Stimulated activated CD8-positive, alpha-beta memory T cell treated with anti-CD3 and anti-CD28 coated beads, Interleukin-7, amount 100 ng/mL, for 48 hours (primary cell): ENCODE measurements at places on chromosomes 13 and 19.

DNA sequence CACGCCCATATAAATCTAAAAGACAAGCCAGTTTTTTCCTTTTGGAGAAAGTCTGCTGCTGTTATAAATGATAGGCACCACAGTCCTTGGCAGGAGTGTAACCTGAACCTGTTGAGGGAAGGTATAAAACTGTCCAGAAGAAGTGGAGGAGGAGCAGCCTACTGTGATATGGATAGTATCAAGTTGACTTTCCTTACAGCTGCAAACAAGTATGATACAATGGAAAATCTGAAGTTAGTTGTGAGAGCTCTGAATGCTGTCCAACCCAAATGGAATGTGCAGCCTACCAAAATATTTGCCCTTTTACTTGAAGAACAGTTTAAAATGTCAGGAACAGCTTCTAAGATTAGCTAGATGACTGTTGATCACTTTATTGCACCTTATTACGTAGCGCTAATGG is 399.6 kb downstream of the FGF14 start:
- DNase-seq = no peak

DNA sequence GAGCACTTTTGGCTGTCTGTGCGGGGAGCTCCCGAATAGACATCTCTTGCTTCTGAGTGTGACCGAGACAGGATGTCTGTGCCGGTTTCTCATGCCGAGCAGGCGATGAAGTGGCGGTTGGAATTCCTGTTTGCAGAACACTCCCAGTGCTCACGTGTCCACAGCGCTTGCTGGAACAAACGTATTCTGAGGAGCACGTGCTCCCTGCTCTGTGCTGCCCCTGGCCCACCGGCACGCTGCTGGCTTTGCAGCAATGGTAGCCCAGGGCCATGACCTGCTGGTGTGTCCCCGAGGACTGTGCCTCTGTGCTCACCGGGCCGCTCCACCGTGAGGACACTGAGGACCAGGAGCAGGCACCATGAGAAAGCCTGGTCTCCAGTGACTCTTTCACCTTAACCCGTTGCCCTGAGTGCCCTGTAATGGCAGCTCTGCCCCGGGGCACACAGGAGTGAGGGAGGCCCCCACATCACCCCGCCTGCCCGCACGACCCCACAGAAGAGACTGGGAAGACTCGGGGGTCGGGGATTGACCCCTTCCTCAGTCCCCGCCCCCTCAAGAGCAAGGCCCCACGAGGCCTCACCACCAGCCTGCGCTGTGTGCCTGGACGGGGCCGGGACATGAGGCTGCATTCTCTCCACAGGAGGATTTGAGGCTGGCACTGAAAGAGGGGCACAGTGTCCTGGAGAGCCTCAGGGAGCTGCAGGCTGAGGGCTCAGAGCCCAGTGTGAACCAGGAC is 40.0 kb upstream of the F7 start:
- no peak for DNase-seq

GRCh38 chr13:90800082-90800746 is 547.3 kb upstream of the MIR17HG start:
- no peak for DNase-seq

DNA sequence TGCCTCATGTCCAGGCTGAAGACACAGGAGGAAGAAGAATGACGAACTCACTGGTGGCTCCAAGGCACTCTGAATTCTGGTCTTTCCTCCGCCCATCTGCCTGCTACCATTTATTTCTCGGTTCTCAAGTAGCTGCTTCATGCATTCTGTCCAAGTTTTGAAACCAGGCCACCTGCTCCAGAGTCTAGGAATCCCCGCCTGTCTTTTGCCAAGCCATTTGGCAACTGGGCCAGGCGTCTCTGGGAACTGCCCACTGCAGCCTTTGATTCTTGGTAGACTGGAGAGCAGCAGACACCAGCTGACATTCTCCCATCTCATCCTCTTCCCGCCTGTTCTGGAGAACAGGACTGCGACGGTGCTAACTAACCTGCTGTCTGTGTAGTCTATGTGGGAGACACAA is 10.8 kb downstream of the SLC35E1 start:
- DNase-seq = no peak

- no peak for DNase-seq
These were observed 3.0 kb downstream of the GTPBP3 start for GRCh38 chr19:17340302-17340870.

DNA sequence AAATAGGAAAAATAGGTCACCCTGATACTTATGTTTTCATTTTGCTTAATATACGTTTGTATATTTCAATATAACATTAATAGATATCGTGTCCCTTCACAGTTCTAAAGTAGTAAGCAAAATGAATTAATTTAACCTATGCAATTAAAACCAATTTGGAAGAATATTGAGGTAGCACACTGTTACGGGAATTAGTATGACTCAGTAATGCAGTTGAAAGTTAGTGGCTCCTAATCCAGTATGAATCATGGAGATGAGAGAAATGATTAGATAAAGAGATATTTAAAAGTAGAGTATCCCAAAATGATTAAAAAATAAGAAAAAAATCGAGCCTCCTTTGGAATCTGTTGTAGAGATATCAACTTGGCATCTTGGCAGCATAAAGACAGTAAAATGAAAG is 177.0 kb upstream of the SLITRK6 start:
- no peak for DNase-seq

- DNase-seq = no peak
These were observed 23.2 kb upstream of the GPC5 start for GRCh38 chr13:91375116-91375729.

- DNase-seq = no peak
These were observed 512 bp downstream of the RPS19 start for GRCh38 chr19:41860419-41861115.

DNA sequence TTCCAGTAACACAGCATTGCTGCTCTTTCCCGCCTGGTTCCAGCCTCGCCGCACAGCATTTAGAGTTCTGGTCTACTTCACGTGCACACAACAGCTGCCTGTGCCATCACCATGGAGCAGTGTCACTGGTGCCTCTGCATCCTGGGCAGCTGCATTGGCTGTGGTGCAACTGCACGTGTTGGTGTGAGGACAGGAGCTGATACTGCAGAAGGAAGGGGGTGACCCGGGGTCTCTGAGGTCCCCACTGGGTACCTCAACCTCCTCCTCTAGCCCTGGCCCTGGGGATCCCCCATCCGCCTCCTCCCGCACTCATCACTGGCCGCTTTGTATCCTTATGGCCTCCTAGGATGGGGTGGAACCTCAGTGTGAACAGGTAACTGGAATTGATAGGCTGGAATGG is 112.5 kb downstream of the SOX1 start:
- DNase-seq = no peak

- no peak for DNase-seq
These were observed 6.6 kb upstream of the FBXW9 start for GRCh38 chr19:12703046-12703445.

DNA sequence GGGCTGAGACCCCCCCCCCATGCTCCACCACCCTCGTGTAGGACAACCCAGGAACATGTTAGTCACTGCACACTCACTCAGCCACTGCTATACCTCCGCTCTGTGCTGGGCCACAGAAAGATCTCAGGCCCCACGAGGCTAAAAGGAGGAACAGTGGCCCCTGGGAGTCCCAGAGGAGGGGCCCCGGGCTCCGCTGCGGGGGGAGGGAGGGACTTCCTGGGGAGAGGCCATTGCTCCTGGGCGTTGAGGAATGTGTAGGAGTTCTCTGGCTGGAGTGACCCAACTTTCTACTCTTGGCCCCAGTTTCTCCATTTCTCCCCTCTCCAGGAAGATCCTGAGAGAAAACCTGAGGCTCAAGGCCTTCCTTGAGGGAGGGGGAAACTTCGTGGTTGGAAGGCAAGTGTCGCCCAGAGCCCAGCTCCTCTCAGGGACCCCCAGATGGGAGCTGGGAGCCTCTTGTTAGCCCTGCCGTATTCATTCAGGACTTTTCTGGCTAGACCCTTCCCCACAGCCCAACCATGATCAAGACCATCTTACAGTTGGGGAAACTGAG is 13.6 kb downstream of the ONECUT3 start:
- no peak for DNase-seq

GRCh38 chr13:93248627-93249047 is 22.0 kb downstream of the GPC6 start:
- DNase-seq = no peak

DNA sequence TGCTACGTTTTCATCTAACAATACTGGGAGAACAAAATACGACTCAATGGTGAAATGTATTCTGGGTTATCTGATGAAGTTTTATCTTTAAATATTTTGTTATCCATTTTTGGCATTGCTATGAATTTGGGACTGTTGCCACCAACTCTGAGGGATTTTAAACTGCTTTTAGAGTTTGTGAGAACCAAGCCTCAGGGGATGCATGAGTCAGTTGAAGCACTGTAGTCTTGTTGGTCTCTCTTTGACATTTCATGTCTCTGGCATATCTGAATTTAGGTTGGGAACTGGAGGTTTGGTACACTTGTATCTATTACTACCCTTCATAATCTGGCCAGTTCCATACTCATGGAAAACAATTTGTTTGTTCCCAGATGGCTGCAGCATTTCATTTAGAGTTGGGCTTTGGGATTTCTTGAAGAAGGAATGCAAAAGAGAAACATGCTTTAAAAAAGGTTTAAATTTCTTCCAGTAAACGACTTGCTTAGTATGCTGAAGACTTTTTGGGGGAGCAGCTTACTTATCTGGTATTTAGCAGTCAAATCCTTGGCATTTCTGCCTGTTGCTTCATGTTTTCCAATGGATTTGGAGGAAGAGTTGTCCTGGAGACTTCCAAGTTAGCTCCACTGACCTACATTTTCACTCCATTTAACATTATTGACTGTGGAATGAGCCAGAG is 28.9 kb downstream of the ARHGEF7 start:
- DNase-seq = no peak

DNA sequence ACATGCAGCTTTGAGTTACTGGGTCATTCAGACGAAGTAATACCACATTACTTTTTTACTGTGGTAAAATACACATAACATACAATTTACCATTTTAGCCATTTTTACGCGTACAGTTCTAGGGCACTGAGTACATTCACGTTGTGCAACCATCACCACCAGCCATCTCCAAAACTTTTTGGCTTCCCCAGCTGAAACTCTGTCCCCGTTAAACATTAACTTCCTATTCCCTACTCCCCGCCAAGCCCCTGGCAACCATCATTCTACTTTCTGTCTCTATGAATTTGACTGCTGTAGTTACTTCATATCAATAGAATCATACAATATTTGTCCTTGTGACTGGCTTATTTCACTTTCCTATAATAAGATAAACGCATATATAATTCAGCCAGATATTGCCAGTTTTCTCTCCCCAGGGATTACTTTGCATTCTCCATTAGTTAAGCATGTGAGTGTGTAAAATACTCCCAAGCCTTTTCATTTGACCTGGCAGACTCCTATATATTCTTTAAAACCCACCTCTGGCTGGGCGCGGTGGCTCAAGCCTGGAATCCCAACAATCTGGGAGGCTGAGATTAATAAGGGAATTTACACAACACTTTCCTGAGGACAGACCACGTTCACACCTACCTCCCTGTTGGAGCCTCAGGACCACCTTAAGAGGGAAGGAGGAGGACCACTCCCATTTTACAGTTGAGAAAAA is 10.0 kb upstream of the CYP4F22 start:
- DNase-seq = no peak

GRCh38 chr19:48879025-48879637 is 6.9 kb downstream of the PPP1R15A start:
- DNase-seq = no peak

- DNase-seq = no peak
These were observed 16.9 kb upstream of the PROZ start for GRCh38 chr13:113141601-113141970.
